Astrocyte of the spinal cord (primary cell): ENCODE measurements at places on chromosomes 11 and 22.

DNA sequence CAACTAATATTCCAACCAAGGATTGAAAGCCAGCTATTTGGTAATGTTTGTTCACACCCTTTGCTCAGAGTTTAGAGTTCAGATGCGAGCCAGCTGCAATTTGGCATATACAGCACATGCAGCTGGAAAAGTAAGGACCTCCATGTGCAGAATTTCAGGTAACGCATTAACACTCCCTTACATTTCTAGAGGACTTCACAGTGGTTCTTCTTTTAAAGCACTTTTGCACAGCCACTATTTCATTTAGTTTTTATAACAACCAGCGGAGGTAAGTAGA lies 3.4 kb downstream of the POU2AF3 start:
- no peak for DNase-seq

DNA sequence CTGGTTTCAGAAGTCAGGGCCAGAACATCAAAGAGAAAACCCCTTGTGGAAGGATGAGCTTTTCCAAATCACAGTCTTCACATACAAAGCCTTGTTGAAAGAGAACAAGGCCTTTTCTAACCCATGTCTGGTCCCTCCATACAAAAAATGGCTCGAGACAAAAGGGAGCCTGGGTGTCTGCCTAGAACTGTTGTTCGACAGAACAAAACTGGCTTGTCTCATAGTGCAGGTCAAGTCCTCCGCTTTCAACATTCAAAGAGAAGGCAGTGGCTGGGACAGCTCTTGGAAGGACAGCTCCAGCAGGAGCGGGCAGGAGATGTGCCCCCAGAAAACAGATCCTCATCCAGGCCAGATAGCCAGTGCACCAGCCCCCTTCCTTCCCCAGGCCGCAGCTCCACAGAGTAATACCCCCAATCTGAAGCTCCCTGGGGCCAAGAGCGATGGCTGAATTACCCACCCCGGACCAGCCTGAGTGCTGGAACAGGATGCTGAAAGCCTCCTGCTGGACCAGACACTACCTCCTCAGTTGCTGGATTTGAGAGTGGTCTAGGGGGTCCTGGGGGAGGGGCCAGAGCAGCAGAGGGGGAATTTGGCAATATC lies 27.6 kb downstream of the USH1C start:
- DNase-seq = no peak

- DNase-seq = peak; percentile 20
These were observed 12.8 kb downstream of the PITPNB start for GRCh38 chr22:27906241-27906640.

DNA sequence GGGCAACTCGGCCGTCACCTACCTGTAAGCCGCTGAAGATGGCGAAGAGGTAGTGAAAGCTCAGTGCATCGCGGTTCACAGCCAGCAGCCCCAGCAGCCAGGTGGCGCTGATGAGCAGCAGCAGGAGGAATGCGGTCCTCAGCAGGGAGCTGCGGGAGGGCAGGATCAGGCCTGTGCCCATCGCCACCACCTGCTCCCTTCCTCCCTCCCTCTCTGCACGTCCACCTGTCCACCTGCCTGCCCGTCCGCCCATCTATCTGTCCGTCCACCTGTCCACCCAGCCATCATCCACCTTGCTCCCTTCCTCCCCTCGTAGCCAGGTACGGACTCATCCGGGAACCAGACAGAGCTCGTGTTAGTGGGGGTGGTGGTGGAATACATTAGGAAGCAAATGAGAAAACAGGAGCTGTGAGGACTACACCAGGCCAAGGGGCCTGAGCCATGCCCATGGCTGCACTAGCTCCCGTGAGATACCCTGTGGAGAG lies 32.2 kb downstream of the TRMU start:
- peak; percentile 13 for DNase-seq

GRCh38 chr11:132772703-132773545 lies 759.4 kb downstream of the OPCML start:
- DNase-seq = no peak

DNA sequence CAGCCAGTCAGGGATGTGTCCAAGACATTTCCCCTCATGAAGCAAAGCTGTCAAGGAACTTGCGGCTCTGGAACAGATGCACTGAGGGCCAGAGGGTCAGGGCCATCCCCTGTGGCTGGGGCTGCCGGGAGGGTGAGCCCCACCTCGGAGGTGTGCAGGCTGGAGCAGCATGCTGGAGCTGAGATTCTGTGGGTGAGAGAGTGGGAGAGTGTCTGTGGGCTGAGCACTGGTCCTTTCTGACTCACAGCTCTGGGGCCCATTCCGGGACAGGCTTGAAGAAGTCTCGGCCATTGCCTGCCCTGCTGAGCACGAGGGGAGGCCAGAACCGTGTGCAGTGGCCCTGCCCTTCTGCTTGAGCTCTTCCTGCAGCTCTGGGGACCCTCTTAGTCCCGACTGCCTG lies 2.1 kb downstream of the OMP start:
- DNase-seq = peak; percentile 18

DNA sequence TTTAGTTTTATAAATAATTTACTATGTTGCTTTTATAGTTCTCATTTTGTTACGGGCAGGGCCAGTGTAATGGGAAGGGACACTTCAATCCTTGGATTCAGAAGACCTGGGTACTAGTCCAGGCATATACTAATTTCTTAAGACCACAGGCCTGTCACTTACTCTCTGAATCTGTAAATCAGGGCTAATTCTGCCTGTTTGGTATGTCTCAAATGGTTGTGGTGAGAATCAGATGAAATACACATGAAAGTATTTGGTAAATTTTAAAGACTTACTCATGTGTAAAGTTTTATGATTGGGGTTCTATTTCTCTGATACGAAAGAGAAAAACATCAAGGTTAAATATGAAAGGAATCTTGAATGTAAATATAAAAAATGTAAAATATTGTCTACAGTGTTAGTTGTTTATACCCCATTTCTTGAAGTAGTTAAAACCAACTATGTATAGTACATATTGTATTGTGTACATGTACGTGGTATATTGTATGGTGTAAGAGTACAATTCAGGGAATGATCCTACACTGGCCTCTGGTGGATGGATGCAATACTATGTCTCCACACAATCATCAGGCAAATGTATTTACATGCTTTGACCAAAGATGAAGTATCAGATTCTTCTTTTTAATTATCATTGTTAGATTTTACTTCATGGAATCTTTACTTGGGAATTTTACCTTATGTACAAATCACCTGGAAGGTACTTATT lies 24.5 kb upstream of the RAG2 start:
- peak; percentile 29 for DNase-seq

GRCh38 chr11:66542362-66542761 lies 3.5 kb downstream of the ZDHHC24 start:
- DNase-seq = peak; percentile 14

- no peak for DNase-seq
These were observed 12.3 kb downstream of the STARD10 start for GRCh38 chr11:72781313-72782080.

- no peak for DNase-seq
These were observed 41.7 kb downstream of the YAP1 start for GRCh38 chr11:102151784-102152525.

- no peak for DNase-seq
These were observed 111.2 kb upstream of the RASSF10 start for GRCh38 chr11:12897867-12898266.

GRCh38 chr22:40928657-40929056 lies 22.5 kb upstream of the RBX1 start:
- no peak for DNase-seq

- DNase-seq = no peak
These were observed 2.1 kb upstream of the GNAZ start for GRCh38 chr22:23068096-23068831.

GRCh38 chr22:47131632-47132427 lies 369.4 kb downstream of the TBC1D22A start:
- no peak for DNase-seq

DNA sequence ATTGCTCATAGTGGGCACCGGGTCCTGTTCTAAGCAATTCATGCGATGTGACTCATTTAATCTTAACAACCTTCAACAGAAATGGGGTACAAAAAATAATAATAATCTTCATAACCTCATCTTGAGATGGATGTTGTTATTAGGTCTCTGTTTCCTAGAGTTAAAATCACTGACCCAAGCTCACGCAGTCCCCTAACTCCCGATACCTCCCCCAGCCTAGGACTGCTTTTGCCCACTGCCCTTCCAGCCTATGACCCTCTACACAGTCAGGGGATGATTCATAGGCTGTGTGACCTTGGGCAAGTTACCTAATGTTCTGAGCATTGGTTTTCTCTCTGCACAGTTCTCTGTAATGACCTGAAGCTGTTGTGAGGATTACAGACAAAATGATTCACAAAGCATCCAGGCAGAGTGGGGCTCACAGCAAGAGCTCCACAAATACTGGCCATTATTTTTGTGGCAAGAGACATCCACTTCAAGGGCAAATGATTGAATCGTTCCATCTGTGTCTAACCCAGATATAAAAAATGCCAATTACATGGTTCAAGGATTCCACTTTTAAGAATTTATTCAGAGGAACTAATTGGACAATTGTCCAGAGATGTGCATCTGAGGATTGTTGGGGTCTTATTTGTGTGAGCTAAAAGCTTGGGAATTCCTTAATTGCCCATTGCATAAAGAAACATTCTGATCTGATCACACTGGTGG lies 20.0 kb downstream of the MTFP1 start:
- DNase-seq = no peak

GRCh38 chr22:28139961-28140360 lies 220.9 kb upstream of the PITPNB start:
- peak; percentile 86 for DNase-seq

GRCh38 chr11:2655834-2656622 lies 43.8 kb downstream of the KCNQ1OT1 start:
- peak; percentile 38 for DNase-seq

DNA sequence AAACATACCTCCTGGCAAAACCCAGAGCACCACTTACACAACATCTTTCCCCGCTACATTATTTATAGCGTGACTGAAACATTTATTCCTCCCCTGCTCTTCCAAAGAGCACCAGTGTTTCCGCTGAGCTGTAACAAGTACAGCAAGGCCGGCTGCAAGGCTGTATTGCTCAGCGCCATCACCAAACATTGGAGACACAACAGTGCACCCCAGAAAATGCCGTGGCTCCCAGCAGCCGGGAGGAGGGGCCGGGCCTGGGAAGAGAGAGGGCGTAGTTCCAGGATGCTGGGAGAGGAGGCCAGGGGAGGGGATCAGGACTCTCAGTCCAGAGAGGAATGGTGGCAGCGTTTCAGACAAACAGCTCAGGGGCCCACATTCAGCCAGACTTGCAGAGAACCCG lies 133.2 kb downstream of the DSCAML1 start:
- no peak for DNase-seq

- no peak for DNase-seq
These were observed 530.2 kb downstream of the SOX6 start for GRCh38 chr11:15825976-15826650.

GRCh38 chr11:129946256-129946655 lies 50.9 kb upstream of the NFRKB start:
- peak; percentile 39 for DNase-seq

DNA sequence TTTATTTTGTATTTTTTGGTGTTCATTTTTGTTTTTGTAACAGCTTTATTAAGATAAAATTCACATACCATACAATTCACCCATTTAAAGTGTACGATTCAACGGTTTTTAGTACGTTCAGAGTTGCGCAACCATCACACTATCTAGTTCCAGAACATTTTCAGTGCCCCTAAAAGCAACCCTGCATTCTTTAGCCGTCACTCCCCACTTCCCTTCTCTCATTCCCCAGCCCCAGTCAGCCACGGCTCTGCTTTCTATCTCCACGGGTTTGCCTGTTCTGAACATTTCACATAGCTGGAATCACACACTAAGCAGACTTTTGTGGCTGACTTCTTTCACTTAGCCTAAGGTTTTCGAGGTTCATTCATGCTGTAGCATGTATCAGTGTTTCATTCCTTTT lies 9.6 kb upstream of the KCNQ1OT1 start:
- DNase-seq = no peak

DNA sequence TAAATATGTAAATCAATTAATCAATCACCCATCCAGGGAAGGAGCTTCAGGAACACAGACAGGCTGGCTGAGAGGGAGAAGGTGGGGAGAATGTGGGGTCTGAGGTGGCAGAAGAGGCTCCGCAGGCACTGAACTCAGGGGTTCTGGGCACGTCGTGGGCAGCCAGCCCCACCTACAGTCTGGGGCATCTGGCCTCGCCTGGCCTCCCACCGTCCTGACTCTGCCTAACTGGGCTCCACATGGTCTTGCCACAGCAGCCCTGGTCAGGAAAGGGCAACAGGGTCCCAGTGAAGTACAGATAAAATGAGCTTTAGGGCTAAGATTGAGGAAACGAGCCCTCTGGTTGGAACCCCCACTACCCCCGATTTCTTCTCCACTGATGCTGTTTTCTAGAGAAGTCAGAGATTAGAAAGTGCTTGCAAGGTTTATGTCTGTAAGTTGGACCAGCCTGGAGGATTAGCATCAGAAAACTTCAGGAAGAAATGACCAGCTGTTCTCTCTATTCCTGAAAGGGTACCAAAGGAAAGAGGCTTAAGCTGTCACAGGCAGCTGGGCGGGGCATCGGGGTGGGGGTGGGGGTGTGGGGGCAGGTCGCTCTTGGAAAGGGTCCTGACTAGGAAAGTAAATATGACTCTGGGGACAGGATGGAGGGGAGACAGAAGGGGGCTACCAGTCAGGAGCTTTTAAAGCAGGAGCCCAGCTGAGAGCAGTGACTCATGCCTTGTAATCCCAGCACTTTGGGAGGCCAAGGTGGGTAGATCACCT lies 261.7 kb downstream of the BUD13 start:
- DNase-seq = no peak

- no peak for DNase-seq
These were observed 114.9 kb upstream of the NECTIN1 start for GRCh38 chr11:119843877-119844276.

DNA sequence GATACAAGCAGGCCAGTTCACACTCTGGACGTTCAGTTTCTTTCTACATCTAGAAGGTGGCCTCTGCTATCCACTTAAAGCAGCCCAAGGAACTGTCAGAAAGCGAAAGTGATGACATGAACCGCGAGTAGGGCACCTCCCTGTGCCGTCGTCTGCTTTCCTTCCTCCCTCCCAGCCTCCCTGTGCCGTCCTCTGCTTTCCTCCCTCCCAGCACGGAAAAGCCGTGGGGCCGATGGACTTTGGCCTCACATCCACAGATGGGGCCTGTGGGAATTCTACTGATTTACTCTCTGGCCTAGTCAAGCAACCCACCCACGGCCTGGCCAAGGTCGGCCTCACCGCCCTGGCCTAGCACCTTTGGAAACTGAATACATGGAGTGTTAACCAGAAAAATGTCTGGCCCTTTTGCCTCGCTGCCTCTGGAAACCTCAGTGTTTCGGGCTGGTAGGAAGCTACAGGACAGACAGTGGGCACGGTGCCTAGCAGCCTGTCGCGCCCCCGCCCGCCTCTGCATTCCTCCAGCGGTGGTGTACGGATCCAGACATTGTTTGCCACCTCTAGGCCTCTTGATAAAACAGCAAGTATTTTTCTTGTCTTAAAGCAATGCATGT lies 14.2 kb downstream of the PEX26 start:
- peak; percentile 33 for DNase-seq

- DNase-seq = no peak
These were observed 21.3 kb upstream of the SLC5A1 start for GRCh38 chr22:32021716-32022115.

- DNase-seq = no peak
These were observed 221.2 kb upstream of the PLET1 start for GRCh38 chr11:112481893-112482292.
